ENCODE measurements at places on chromosomes 2 and 18.
A peak's percentile ranks its signal among the peaks of the same experiment; 100 is the strongest.

GRCh38 chr2:219002395-219003266, 9.4 kb upstream of the CRYBA2 start:
- DNase-seq = no peak

GRCh38 chr2:128469875-128470274, 151.2 kb upstream of the HS6ST1 start:
- DNase-seq = no peak

DNA sequence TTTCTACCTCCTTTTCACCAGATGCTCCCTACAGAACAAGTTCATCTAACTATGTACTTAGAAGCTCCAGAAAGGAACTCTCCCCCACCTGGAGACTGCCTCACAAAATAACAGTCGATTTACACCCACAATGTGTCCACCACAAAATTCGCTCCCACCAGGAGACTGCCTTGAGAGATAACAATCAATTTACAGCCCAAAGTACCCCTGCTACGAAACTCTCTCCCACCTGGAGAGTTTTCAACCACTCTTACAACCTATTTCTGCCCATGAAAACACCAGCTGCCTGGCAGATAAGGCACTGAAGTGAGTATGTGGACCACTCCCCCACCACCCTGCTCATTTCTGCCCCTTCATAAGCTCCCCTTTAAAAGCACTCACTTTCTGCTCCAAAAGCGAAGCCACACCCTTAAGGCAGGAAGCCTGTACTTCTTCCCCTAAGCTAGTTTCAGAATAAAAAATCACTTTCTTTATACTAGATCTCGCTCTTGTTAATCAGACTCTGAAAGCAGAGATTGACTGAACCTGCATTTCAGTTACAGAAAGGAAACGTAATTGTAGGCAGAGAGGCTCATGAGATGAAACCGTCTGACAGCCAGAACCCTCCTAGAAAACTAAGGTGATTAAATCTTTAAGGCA, 94.4 kb upstream of the RBBP8 start:
- DNase-seq = no peak

DNA sequence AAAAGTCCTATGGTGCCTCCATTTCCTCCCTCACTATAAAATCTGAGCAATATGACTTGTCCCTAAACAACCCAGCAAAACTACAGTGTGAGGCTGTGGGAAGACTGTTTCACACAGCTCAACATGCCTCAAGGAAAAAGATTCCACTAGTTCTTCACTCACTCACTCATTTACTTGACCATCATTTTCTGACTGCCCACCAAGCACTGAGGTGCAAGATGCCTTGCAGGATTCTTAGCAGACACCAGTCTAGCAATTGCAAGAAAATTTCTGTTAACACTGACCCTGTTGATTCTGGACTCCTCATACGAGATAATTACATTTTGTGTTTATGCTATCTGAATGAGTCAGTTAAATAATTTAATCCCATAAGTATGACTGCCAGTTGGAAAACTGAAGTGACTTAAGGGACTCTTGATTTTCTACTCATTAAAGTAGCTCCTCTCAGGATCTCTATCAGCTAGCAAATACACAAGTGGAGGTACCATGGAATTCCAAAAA, 51.9 kb upstream of the PCBP1 start:
- no peak for DNase-seq

DNA sequence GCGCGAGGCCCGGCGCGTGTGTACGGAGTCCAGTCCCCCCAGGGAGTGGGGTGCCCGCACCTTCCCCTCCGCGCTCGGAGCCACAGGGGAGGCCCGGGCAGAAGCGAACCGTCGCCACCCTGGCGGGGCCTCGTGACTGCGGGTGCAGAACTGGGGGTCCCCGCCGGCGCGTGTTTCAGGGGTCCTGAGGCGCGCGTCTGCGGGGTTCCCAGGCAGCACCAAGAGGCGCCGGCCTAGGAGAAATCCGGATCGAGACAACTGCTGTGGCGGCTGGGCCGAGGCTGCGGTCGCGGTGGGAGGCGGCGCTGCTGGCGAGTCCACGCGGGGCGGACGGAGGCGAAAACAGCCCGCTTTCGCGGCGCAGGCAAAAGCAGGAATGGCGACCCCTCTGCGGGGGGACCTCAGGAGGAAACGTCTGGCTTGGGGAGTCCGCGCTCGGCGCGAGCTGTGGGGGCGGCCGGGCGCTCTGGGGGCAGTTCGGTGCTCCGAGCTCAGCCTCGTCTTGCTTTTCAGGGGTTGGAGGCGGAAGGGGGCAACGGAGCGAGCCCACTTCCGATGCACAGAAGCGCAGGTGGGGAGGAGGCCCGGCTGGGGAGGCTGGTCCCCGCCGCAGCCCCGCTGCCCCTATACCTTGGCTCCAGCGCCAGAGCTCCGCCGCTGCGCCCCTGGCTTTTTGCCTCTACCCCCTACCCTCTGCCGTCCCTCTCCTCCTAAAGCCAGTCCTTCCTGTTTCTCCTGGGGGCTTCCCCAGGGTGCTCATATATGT, 81.5 kb upstream of the LDLRAD4 start:
- peak; percentile 33 for DNase-seq

- peak; percentile 48 for DNase-seq
Observed at GRCh38 chr2:11187731-11188130, 32.5 kb downstream of the SLC66A3 start.

DNA sequence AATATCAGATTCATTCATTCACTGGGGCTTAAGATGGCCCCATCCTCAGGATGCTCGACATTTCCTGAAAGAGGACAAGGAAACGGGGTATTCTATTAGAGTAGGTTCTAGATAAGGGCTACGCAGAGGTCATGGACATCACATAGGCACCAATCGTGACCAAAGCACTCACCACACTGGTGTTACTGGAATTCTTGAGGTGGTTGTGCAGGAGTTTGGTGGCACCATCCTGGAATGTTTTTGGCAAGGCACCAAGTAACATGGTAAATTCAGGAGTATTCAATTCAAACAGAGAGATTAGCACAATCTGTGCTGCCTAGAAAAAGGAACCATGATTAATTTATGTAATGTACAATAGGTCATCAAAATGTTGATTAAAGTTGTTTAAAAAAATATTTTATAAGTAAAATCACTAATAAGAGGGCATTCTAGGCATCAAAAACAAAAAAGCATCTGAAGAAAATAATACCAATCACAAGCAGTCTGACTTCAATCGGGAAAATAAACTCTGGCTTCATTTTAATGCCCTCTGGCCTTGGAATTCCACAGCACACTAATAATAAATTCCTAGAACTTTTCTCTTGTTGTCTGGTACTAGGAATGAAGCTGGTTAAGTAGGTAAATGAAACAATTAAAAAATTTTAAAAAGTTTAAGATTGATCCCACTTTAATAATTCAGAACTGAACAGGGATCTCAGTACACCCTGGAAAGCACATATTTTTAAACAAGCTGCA, 102.8 kb upstream of the TFCP2L1 start:
- no peak for DNase-seq

DNA sequence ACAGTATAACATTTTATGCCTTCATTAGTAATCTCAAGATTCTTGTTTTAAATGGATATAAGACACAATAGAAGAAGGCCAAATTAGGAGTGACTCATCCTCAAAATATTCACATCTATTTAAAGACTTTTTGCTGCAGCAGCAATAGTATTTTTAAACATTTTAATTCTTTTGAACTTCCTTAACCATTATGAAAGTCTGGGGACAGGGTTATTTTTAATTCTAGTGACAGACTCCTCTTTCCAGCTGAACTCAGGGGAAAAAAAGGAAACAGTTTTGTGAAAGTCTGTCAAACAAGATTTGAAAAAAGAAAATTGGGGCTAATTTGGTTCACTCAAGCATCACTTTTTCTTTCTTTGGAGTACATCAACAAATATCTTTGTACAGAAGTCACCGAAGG, 541.8 kb downstream of the NUP35 start:
- DNase-seq = no peak

DNA sequence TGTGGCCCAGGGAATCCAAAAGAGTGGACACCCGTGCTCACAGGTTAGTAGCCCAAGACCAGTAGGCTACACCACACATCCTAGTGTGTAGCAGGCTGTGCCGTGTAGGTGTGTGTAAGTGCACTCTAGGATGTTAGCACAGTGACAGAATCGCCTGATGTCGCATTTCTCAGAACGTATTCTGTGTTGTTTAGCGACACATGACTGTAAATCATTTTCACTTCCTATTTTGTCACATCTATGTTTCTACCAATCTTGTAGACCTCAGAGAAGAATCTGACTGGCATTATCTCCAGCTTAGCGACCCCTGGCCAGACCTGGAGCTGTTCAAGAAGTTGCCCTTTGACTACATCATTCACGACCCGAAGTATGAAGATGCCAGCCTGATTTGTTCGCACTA, 45.1 kb downstream of the NTSR2 start:
- no peak for DNase-seq

GRCh38 chr2:184599054-184599871, 934 bp downstream of the ZNF804A start:
- DNase-seq = peak; percentile 55

- DNase-seq = no peak
Observed at GRCh38 chr2:102927854-102928267, 166.0 kb downstream of the TMEM182 start.

DNA sequence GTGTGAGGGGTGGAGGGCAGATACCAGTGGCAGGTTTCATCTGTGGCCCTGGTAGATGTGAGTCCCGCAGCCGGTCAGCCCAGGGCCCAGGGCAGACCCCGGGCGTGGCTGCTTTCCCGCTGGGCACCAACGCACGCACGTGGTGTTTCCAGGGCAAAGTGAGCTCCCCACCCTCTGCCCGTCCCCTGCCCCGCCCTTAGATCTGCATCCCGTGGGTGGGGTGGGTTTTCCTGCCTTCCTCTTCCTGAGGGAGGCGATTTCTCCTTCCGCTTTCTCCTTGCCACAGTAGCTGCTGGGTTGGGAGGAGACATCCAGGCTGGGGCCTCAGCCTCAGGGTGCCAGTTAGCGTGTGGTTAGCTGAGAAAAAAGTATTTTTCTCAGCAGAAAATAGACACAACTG, 49.6 kb downstream of the ODC1 start:
- peak; percentile 90 for DNase-seq

- no peak for DNase-seq
Observed at GRCh38 chr2:239190921-239191885, 209.6 kb downstream of the HDAC4 start.

- DNase-seq = no peak
Observed at GRCh38 chr18:23136326-23137096, 1.2 kb downstream of the CABLES1 start.

DNA sequence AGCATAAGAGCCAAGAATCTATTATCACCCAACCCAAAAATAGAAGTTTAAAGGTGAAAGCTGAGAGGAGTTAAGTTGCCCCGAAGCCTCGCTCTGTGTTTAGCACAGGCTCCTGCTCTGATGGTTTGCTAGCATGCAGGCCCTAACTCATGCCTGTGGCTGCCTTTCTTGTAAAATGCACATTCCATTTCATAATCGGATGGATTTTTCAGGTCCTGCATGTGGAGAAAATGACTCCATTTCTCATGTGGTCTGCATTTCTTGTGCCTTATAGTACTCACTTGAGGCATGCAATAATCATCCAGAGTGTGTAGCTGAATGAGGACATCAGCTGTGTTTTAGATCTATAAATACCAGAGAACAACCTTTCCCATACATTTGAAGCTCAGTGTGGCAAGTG, 381.8 kb downstream of the CPS1 start:
- DNase-seq = no peak

GRCh38 chr18:2406544-2406943, 164.8 kb downstream of the METTL4 start:
- peak; percentile 4 for DNase-seq

DNA sequence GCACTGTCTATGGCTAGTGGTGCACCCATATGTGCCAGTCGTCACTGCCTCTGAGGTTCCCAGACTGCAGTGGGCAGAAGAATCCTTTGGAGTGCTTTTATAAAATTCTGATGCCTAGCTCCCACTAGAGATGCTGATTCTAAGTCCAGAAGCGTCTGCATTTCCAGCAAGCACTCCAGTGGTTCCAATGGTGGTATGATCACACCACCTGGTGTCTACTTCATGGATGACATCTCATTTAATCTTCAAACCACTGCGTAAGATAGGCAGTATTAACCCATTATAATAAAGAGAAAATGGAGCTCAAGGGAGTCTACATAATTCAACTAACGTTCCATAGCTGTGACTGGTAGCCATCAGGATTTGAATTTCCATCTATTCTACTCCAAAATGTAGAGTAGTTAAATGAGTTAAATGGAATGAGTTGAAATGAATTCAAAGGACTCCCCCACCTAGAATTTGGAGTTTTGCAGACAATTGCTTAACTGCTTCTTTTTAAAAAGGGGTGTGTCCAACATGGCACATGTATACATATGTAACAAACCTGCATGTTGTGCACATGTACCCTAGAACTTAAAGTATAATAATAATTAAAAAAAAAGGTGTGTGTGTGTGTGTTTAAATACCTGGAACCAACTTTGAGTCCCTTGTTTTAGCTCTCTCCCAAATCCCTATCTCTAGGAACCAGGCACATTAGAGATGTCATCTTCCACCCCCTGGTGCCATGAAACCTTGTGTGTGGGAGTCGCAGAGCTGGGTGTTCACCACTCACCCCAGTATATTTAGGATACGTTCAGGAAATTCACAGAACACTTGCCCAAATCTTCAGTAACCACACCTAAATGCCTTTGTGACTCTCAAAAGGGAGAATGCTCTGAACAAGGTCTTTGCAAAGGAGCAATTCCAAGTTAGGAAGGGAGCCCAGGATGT, 14.1 kb downstream of the LAMA3 start:
- DNase-seq = peak; percentile 41

- DNase-seq = no peak
Observed at GRCh38 chr2:150424406-150424805, 63.1 kb downstream of the RND3 start.

GRCh38 chr2:181311837-181312236, 145.3 kb upstream of the ITGA4 start:
- DNase-seq = peak; percentile 21

DNA sequence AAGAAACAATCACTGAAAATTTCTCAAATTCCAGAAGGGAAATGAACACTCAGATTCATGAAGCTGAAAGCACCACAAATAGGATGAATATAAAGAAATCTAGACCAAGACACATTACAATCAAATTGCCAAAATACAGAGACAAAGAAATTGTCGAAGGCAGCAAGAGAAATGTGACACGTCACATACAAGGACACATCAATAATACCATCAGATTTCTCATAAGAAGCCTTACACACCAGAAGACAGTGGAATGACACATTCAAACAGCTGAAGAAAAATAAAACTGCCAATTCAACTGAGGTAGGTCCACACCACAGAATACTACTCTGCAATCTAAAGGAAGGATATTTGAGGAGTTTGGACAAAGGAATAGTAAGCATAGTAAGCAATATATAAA, 27.4 kb downstream of the SRD5A2 start:
- DNase-seq = no peak

GRCh38 chr18:49446481-49446880, 14.0 kb downstream of the DYM start:
- DNase-seq = no peak

Measured in inflammatory macrophage treated with lipopolysaccharide for 1 hour (primary cell).